ENCODE measurements at places on chromosomes 7 and 10. TPM values are rescaled to one million over a fixed set of nuclear protein-coding genes. Genes with fewer than 3 reads are reported as not detected.
A peak's percentile ranks its signal among the peaks of the same experiment; 100 is the strongest.

Gene JAKMIP3
- total RNA-seq = 0.10 TPM

Gene PAPOLB
- 0.07 TPM for total RNA-seq

DNA sequence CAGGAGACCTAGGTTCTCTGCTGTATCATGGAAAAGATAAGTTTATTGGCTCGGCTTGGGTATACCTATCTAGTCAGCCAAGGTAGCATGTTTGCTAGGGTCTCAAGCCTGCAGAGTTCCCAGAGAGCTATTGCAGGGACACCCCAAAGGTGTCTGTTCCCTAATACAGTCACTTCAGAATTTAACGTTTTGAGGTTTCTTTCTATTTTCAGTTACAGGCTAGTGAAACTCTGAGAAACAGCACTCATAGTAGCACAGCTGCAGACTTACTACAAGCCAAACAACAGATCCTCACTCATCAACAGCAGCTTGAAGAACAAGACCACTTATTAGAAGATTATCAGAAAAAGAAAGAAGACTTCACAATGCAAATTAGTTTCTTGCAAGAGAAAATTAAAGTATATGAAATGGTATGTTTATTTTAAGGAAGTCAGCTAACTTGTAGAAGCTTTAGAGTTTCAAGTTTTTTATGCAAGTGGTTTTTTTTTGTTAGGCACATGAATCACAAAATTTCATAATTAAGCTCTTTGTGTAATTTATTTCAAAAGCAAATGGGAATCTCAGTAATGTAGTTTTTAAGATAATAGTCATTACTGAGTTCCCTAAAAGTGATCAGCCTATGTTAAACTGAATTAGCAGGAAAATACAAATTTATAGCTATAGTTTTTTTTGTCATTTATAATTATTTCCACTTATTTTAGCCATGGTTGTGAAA, 54.9 kb downstream of the AKAP9 start:
- DNase-seq = no peak

DNA sequence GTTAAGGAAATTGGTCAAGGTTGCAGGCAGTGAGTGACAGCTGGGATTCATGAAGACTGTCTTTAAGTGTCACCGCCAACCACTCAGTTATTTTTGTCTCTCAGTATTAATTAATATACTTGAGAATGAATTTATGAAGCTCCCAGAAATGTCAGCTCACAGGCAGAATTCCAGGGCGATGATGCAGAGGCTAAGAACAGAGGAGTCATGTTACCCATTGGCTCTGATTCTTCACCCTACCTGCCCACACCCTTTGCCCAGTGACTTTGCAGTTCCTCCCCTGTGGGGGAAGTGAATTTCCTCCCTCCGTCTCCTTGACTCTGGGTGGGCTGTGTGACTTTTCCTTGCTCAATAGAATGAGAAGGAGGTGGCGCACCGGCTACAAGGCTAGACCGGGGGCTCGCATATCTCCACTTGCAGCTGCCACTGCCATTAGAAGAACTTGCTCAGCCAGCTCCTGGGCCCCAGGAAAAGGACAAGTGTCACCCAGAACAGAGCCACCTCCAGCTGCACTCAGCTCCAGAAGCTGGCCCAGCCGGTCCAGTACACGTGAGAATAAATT, 157.1 kb upstream of the PRKCQ start:
- DNase-seq = no peak

GRCh38 chr10:6221971-6222751, 19.4 kb downstream of the PFKFB3 start:
- peak; percentile 69 for DNase-seq

DNA sequence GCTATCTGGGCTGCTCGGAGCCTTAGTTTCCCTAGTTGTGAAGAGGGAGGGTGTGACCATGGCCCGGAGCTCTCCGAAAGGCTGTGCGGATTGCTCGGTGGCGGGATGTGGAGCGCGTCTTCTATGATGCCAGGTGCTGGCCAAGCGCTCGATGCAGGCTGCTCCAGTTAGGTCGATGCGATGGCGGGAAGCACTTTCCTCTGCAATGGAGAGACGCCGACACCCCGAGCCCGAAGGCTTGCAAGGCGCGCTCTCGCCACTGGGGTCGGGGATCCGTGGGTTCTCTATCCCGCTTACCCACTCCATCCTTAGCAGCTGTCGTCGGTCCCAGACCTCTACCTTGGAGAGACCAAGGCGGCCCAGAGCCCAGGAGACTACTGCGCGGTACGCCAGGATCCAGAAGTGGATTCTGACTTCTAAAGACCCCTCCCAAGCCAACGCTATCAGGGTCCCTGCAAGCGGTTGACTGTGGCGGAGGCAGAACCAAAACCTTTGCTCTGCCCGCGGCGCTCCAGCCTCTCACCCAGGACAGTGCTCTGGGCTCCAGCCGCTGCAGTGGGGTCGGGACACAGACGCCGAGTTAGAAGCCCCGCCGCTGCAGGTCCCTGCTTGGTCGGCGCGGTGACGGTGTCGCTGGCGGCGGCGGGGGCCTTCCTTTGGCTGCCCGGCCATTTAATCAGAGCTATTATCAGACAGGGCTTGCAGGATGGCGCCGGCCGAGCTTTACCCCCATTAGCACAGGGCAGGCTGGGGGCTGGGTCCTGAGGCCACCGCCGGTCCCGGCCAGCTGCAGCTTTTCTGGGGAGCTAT, 7.8 kb upstream of the TBX20 start:
- DNase-seq = no peak

DNA sequence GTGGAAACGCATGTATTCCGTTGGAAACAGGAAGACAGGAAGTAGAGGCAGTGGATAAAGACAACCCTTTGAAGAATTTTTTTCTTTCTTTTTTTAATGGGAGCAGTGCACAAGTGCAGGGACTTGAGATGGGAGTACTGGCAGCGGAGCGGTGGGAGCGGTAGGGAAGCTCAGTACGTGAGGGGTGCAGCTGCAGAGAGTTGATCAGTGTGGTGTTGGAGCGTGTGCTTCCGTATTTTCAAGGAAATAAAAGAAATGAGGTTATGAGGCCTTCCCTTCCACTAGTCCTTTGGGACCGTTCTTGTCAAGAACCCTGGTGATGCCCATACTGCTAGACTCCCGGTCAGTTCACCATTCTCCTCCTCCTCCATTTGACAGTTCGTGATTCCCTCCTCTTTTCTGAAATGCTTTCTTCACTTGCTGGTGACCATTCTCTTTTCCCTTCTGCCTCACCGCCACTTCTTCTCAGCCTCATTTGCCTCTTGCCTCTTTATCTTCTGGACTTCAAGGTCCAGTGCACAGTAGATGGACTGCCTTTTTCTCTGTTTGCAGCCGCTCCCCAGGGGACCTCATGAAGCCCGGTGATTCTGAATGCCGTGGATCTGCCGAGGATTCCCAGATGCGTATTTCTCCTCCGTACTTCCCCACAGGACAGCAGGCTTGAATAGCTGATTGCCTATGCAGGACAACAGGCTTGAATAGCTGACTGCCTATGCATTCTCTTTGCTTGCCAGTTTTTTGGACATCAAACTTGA, 39.1 kb upstream of the TMEM236 start:
- DNase-seq = no peak

- DNase-seq = no peak
These were observed 695 bp downstream of the HSPA12A start for GRCh38 chr10:116741391-116742351.

DNA sequence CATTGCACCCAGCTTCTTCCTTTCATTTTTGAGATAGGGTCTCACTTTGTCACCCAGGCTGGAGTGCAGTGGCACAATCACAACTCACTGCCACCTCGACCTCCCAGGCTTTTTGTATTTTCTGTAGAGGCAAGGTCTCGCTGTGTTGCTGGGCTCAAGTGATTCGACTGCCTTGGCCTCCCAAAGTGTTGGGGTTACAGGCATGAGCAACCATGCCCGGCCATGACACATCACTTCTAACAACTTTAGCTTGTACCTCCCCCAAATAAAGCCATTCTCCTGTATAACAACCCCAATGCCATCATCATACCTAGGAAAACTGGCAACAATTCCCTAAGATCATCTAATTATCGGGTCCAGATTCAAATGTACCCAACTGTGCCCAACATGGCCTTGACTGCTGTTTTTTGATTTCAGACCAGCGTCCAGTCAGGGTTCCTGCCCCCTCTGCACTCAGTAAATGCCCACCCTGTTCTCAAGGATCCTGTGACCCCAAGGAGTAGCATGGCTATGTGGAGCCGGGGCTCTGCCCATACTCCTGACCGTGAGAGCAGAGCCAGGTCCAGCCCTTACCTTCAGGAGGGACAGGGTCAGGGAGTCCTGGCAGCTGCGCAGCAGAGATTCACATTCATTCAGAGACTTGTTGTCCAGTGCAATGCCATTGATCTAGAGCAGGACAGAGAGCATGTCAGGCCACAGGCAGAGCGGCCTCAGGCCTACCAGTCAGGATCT, 102.6 kb downstream of the DLG5 start:
- no peak for DNase-seq
